ENCODE measurements at places on chromosomes 1 and 21.

- DNase-seq = no peak
Measured at GRCh38 chr1:52613636-52614373, 11.6 kb downstream of the GPX7 start.

GRCh38 chr1:119573886-119574285 lies 66.9 kb downstream of the HSD3B1 start:
- DNase-seq = no peak

GRCh38 chr1:104765085-104765484 lies 1015.4 kb downstream of the AMY1C start:
- peak; percentile 40 for DNase-seq

- no peak for DNase-seq
Measured at GRCh38 chr1:63818567-63819325, 44.9 kb downstream of the ROR1 start.

- DNase-seq = no peak
Measured at GRCh38 chr21:32494934-32495709, 82.6 kb downstream of the EVA1C start.

DNA sequence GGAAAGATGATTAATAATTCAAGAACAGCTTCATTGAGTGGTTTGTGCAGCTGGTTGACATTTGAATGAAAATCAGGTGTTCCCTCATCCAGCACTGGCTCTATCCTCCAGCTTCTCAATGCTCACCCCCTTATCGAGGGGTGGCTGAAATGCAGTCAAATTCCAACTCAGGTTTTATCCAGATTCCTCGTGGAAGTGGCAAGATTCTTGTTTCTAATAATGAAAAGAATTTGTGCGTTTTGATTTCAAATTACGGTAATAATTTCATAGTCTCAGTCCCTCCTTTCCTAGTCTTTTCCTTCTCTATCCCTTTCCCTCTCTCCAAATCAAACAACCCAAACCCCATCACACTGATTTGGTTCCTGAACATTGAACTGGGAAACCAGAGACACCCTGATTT lies 3.1 kb downstream of the CNIH3 start:
- DNase-seq = no peak

DNA sequence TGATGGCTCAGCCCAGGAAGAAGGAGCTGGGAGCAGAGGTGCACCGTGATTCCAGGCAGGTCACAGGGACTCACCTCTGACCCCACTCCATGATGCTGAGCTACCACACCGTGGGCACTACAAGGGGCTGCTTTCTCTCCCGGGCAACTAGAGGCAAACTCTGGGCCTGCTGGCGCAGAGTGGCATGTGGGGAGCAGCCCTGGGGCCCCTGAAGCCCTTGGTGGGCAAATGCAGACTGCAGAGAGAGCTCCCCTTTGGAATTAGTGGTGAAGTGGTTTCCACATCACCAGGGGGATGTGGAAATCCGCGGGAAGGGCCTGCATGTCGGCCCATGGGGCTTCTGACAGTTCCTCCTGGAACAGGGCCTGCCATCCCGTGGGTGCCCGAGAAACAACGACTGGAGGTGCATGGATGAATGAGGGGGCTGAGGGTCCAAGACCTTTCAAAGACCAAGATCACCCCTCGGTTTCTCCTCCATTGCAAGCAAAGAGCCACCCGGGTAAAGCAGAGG lies 11.8 kb upstream of the MMEL1 start:
- DNase-seq = no peak

GRCh38 chr1:177281901-177282300 lies 111.1 kb downstream of the BRINP2 start:
- no peak for DNase-seq

DNA sequence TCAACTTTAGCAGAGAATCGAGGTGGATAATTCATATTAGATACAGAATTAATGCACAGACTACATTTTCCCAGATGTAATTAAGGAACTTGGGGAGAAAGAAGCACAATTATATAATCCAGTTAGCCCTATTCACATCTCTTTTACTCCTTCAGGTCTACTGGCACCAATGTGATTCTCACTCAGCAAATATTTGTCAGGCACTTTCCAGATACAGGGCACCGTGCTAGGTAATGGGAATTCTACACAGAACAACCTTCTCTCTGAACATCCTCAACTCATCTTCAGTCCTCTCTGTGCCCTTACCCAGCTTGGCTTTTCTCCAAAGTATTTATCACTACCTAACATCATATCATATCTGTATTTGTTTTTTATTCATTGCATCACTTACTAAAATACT lies 15.6 kb upstream of the PROX1 start:
- DNase-seq = no peak

- DNase-seq = no peak
Measured at GRCh38 chr1:53769780-53770179, 30.8 kb upstream of the GLIS1 start.

DNA sequence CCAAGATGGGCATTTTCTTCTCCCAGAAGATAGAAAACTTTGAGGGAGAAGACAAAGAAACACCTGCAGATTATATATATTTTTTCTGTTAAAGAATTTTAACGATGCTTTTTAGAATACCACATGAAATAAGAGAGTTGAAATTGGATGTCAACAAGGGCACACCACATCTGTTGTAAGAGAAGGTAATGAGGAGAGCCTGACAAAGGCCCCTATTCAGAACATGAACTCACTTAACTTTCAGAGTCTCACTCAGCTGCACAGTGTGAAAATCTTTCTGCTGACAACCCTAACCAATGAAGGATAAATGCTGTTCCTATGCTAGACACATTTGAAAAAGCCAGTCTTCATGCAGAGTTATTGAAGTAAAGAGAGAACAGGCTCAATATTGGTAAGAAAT lies 7.3 kb downstream of the KRTAP22-2 start:
- DNase-seq = no peak

DNA sequence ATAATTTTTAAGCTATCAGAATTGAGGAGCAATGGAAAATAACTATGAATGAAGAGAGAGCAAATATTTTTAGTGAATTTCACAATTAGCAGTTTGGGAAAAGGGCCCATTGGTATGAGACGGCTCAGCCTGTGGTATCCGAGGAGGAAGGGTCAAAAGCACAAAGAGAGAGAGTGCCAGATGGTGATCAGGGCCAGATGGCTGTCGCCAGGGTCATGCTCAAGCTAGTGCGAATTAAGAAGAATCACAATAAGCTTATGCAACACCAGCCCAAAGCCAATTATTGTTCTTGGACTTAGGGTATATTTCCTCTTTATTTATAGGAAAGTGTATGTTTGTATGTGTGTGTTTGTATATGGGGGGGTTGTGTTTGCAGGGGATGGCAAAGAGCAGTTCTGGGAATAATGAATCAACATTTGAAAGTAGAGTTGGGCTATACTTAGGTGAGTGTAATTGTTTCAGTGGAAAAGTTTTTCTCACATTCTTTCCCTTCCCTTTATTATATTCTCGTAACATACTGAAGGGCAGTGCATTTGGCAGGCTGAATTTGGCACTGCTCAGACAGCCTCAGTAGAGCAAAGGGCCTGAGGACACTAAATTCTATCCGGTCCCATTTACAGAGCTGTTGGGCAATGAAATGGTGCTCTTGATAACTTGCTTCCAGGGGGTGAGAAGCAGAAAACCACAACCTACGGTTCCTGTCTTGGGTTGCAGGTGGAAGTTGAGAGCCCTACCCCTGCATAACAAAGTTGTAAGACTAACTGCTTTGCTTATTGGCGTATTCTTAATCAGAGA lies 19.5 kb upstream of the DDR2 start:
- no peak for DNase-seq

- no peak for DNase-seq
Measured at GRCh38 chr1:110672753-110673108, 2.0 kb downstream of the KCNA3 start.

GRCh38 chr1:29195881-29196291 lies 14.2 kb upstream of the SRSF4 start:
- no peak for DNase-seq

- DNase-seq = no peak
Measured at GRCh38 chr1:9402717-9403225, 110.1 kb downstream of the SPSB1 start.
